ENCODE measurements at places on chromosomes 12 and 14. TPM values are rescaled to one million over a fixed set of nuclear protein-coding genes. Genes with fewer than 3 reads are reported as not detected.

- DNase-seq = no peak
Observed at GRCh38 chr12:44158746-44159145, 322.9 kb downstream of the TMEM117 start.

DNA sequence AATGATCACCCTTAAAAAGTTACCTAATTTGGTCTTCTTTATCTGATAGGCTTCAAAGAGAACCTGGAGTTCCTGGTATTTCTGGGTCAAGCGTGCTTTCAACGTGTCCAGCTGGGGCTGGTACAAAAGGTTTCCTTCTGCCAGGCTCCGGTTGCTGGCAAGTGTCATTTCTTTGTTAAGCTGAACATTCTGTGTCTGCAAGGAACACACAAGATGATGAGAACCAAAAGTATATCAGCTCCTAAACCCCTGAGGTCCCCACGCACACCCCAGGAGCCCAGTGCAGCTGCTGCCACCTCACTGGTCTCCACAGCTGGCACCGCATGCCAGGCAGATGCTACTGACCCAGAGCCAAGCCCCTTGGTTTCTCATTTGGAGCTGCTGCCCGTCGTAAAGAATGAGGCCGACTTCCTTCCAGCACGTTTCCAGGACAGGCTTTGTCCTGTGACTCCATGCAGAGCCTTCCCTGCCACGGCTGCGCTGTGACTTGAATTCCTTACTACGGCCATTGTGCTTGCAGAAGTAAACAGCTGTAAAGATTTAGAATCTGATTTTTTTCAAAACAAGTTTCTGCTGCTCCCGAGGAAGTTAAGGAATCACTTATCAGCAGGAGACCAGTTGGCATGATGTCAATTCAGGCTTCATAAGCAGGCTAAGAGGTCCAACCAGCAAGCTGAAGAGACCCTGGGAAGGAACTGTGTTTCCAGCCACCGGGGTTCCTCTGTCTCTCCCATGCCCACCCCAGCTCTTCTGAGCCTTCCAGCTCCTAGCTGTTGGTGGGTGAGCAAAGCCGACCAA lies 24.9 kb downstream of the VPS37B start:
- DNase-seq = no peak

DNA sequence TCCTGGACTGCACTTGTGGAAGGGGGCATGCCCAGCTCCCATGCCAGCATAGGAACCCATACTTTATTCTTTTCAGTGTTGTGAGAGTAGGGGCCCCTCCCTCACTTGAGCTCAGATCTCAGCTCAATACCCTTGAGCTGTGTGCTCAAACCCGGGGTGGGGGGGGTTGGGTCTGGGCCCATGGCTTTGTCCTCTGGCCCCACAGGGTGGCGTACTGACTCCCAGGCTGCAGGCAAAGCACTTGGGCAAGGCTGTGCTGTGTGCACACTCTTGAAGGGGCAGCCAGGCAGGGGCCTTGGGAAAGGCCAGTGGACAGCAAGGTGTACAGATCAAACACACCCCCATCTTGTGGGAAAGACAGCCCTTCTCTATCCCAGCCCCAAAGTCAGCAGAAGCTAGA lies 81.8 kb downstream of the WIF1 start:
- DNase-seq = no peak

DNA sequence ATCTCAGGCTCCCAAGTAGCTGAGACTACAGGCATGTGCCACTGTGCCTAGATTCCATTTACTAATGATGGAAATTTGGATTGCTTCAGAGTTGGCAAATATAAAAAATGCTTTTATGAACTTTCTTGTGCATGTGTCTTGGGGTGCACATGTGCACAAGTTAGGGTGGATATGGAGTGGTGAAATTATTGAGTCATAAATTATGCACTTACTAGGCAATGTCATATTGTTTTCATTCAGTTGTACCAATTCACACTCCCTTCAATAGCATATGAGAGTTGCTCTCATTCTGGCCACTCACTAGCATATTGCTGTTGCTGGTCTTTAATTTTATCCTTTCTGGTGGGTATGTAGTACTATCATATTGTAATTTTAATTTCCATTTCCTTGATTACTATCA lies 45.7 kb upstream of the KRAS start:
- no peak for DNase-seq

- DNase-seq = no peak
Observed at GRCh38 chr14:20818861-20819260, 16.2 kb upstream of the RNASE1 start.

Gene TMTC2
- 6.2 TPM for total RNA-seq

Gene GALNT9
- total RNA-seq = not detected

Measured in glomerular endothelial cell (primary cell).